ENCODE measurements at places on chromosomes 4 and X.

DNA sequence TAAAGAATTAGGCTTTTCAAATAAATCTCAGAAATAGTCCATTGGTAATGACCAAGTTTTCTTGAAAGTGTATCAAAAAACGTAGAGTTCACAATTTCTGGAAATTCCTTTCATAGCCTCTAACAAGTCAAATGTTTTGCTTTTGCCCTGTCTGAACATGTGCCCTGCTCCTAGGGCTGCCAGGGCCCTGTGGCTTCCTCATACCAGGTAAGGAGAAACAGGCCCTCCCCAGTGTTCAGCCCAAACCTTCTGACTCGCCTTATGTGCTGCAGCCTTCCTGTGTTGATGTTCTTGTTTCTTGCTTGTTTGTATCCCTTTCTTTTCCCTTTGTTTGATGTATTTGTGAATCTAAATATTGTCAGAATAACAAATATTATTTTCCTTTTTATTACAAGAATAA lies 146.1 kb upstream of the PACRGL start:
- DNase-seq = no peak

DNA sequence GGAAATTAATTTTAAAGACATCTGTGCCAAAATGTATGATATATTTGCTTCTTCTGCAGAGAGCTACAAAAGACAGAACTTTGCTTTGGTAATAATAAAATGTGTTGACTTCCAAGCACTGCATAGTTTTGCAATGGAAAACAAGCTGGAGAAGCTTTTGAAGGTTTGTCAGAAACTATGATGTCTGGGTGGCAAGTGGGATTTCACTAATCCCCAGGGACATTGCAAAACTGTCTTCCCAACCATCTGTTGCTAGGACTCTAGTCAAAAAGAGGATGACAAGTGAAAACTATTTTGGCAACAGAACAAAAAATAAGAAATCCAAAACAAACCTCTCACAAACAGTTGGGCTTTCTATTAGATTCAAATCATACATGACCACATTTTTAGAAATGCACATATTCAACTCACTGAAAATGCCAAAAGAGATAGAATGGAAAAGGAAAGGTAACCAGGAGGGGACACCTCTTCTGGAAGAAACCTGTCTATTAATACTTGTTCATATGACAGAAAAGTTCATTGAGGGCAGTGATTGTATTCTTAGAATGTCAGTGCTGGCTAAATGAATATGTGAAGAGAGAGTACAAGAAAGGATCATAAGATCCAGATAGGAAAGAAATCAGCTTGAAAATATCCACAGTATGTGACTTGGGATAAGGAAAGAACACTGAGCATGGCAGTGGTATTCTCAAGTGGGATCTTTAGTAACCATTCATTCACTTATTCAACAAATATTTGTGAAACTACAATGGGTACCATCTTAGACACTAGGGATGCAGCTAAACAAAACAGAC lies 228.0 kb downstream of the RASL11B start:
- no peak for DNase-seq

DNA sequence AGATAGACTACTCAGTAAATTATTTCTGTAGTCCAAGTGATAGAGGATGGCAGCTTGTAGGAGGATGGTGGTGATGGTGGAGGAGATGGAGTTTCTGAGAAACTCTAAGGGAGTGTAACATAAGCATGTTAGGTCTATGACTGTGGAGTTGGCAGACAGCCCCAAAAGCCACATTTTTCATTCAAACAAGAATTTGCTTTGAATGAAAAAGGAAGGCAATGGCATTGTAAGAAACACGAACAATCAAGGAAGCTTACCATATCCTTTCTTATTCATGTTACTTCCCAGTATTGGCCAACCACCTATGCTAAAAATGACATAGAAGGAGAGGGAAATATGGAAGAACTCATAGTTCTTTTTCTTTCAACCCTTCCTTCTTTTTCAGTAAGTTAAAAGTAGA lies 18.7 kb upstream of the SEC24B start:
- DNase-seq = peak; percentile 29

GRCh38 chrX:132532913-132533312 lies 44.1 kb upstream of the MBNL3 start:
- DNase-seq = no peak

DNA sequence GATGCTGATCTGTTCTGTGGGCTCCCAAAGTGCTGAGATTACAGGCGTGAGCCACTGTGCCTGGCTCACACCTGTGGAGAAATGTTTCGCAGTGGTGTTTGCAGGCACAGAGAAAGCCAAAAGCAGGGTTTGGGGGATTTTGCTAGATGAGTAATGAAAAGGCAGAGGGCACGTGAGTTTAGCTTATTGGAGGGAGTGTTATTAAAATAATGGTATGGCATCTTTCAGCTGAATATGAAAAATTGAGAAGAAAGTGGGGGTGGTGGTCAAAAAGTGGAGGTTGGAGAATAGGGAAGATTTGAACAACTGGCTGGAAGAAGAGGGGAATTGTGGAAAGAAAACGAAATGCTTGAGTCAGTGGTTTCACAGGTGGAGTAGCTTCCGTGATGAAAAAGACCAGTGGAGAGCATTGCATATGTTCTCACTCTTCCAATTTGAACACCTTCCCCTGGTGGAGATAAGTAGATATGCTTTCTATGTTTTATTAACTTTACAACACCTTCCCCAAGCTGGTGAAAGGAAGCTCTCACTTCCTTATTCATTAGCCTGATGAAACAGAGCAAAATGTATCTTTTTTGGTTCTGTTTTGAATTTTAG lies 1.1 kb upstream of the CHST7 start:
- no peak for DNase-seq

GRCh38 chrX:39653691-39654090 lies 444.1 kb downstream of the BCOR start:
- no peak for DNase-seq

GRCh38 chr4:55838356-55838755 lies 15.1 kb upstream of the EXOC1 start:
- DNase-seq = peak; percentile 49

DNA sequence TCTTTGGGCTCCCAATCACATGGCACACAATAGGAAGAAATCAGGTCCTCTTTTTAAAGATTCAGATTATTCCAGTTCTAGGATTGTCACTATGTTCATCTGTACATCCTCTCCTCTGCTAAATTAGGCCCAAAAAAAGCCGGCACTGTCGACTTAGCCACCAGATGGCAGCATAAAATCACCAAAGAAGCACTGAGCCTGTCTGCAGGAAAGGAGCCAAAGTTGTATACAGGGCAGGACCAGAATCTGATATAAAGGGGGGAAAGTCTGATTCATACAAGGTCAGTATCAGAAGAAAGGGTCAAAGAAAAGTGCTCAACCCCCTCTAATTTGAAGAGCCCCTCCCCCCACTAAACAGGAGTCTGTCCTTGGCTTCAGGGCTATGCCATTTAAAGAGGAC lies 292.5 kb downstream of the CHIC1 start:
- DNase-seq = peak; percentile 26

DNA sequence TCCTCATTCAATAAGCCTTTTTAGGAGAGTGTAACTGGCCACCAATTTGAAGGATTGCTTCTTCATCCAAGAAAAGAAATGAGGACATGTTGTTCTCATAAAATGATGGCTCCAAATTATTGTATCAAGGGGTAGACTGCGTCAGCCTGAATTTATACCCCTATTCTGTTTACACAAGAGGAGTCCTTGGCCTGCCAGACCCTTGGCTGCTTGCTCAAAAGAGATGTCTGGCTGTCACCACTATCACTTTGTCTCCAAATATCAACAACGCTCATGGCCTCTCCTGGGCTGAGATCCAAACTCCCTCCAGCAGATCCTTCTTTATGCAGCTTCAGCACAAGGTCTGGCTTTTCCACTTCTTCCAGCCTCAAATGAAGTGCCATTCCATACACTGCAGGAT lies 127.9 kb downstream of the OR13H1 start:
- no peak for DNase-seq

- DNase-seq = peak; percentile 81
Measured at GRCh38 chr4:7021930-7022664, 21.1 kb upstream of the TADA2B start.

DNA sequence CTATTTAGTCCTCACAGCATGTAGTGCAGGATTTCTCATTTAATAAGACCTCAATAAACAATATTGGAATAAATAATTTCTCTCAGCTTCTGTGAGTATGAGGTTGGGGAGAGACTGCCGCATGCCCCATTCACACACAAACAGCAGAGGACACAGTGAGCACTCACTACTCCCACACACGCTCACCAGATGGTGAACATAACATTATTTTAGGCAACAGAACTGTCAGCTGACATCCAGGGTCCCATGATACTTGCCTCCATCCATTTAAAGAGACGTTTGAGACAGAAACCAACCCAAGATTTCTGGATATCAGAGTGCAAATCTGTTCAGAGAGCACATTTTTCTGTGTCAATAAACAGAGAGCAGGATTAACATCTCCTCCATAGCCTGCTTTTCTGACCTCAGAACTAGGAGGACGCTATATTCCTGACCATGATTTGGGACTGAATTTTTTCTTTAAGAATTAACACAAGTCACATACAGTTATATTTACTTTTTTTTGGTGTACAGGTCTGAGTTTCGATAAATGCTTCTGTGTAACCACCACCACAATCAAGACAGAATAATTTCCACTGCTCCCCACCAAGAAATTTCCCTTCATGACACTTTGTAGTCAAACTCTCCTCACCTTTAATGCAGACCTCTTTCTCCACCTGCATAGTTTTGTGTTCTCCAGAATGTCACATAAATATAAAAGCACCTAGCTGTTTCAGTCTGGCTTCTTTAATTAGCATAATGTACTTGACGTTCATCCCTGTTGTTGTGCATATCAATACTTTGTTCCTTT lies 16.7 kb downstream of the GPRIN3 start:
- no peak for DNase-seq

- peak; percentile 78 for DNase-seq
Measured at GRCh38 chr4:184792950-184793555, 32.7 kb downstream of the ACSL1 start.

DNA sequence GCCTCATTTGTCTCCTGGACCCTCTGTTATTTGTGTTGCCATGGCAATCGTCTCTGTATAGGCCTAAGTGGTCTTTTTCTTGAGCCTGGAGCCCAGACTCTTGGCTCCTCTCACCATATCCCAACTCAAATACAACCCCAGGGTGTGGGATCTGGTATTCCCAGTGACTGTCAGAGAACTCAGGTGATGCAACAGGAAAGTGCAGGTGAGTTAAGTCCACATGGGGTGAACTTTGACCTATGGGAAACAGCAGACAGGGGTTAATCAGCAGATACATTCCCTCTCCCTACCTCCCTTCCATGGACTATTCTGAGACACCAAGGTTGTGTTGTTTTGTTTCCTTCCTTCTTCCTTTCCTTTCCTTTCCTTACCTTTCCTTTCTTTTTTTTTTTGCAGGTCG lies 130.9 kb upstream of the RPS6KA3 start:
- no peak for DNase-seq

DNA sequence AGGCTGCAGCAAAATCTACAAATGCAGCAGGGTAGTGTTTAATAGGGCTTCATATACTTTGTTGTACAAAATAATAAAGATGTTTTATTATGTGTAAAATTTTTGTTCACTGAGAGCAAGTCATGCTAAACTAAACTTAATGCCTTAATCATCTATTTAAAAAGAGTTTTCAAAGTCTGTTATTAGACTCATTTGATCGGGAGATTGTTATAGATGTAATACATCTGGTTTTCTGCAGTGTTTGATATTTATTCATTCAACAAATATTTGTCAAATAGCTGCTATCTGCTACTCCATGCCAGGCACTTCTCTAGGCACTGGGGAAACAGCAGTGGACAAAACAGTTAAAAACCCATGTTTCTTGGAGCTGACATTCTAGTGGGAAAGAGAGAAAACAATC lies 233.6 kb downstream of the FMR1NB start:
- DNase-seq = no peak

GRCh38 chrX:19639813-19640462 lies 124.6 kb upstream of the MAP3K15 start:
- DNase-seq = no peak

GRCh38 chrX:41234962-41235361 lies 99.0 kb upstream of the DDX3X start:
- DNase-seq = no peak

Measured in NCI-H226 (cell line).